ENCODE measurements at places on chromosomes 11 and 22. TPM values are rescaled to one million over a fixed set of nuclear protein-coding genes. Genes with fewer than 3 reads are reported as not detected.

TMEM132A gene
- 193 TPM for total RNA-seq

NUCB2 gene
- 49.2 TPM for total RNA-seq

OR52I1 gene
- not detected for total RNA-seq

DRD4 gene
- 2.1 TPM for total RNA-seq

KIRREL3 gene
- total RNA-seq, result 0.31 TPM

ISX gene
- 2.6 TPM for total RNA-seq

GRCh38 chr22:19522881-19523239 lies 1.4 kb downstream of the CLDN5 start:
- H3K27me3 ChIP-seq, result peaks cover 59% of the 10 kb centered on the region
- H3K4me3 ChIP-seq, result peak overlapping the region; percentile 47
- no peaks in the 10 kb centered on the region for H3K36me3 ChIP-seq
- no peak overlapping the region for H3K27ac ChIP-seq
- DNase-seq, result no peak

GRCh38 chr22:28769394-28770085 lies 3.0 kb upstream of the CCDC117 start:
- no peak for DNase-seq
- H3K27ac ChIP-seq, result no peak overlapping the region
- H3K4me1 ChIP-seq, result peaks cover 7% of the 10 kb centered on the region
- H3K4me3 ChIP-seq, result no peak overlapping the region
- H3K36me3 ChIP-seq, result peaks cover 6% of the 10 kb centered on the region

DNA sequence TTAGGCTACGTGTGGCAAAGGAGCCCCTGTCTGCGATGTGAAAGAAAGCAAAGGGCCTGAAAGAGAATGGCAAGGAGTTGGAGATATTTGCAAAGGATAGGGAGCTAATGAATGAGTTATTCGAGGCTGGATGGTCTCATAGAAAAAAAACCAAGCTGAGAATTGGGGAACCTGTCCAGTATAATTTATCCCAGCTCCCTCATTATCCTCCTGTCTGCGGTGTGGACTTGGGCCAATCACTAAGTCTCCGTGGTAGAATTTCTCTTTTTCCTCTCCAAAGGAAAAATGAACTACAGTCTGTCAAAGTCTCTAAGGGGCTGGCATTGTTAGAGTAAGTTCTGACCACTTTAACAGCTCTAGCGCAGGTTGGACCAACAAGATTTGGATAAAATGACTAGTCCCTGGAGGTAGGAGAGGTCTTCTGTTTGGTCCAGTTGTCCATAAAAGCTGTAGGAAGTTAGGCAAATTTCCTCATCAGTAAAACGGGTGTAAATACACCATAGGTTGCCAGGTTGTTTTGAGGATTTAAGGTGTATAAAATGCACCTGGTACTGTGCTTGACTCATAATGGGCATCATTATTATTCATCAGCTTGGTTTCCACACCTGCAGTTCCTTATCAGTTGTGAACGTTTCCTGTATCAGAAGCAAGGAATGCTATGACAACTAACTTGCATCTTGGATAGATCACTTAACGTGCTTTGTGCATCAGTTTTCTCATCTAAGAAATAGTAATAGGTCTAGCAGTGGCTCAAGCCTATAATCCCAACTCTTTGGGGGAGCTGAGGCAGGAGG lies 10.3 kb upstream of the CDON start:
- H3K27ac ChIP-seq, result peak overlapping the region; percentile 60
- no peak overlapping the region for H3K4me3 ChIP-seq
- DNase-seq, result no peak
- H3K27me3 ChIP-seq, result no peaks in the 10 kb centered on the region
- H3K4me1 ChIP-seq, result peaks cover 25% of the 10 kb centered on the region

- H3K27me3 ChIP-seq, result peaks cover 64% of the 10 kb centered on the region
- no peak within 1 kb of the TSS for H3K27ac ChIP-seq
- H3K4me1 ChIP-seq, result peaks cover 11% of the 10 kb centered on the region
- no peaks in the 10 kb centered on the region for H3K36me3 ChIP-seq
- peak within 1 kb of the TSS; percentile 71 for H3K4me3 ChIP-seq
These were observed at the start of gene PHLDA2 for GRCh38 chr11:2928605-2929530. Gene PHLDA2 (minus strand): TSS chr11:2929420. CDS start chr11:2929364, 56 bp downstream.

DNA sequence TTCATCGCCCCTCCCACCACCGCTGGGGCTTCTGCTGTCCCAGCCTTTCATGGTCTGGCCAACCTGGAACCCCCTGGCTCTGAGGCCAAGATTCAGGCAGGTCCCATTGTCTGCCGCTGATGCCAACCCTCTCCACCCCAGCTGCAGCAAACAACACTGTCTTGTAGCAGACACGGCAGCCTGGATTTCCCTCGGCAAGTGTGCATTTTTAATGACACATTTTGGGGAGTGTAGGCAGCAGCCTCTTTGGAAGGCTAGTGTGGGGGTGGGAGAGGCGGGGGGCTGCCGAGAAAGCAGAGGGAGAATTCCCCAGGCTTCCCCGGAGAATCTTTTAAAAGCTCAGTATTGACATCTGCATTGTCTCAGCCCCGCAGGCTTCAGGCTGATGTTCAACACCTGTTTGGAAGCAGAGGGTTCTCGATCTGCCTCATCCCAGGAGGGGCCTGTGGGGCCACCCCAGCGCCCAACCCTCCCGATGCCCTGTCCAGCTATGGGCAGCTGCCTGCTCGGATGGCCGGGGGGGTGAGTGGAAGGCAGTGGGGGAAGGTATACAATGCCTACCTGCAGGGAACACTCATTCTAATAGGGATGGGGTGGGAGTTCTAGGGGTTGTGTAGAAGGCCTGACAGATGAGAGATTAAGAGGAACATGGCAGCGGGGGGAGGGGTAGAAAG lies 41.5 kb downstream of the NECTIN1 start:
- no peaks in the 10 kb centered on the region for H3K27me3 ChIP-seq
- peaks cover 68% of the 10 kb centered on the region for H3K4me1 ChIP-seq
- H3K36me3 ChIP-seq, result no peaks in the 10 kb centered on the region
- H3K27ac ChIP-seq, result peak overlapping the region; percentile 64
- no peak for DNase-seq

DNA sequence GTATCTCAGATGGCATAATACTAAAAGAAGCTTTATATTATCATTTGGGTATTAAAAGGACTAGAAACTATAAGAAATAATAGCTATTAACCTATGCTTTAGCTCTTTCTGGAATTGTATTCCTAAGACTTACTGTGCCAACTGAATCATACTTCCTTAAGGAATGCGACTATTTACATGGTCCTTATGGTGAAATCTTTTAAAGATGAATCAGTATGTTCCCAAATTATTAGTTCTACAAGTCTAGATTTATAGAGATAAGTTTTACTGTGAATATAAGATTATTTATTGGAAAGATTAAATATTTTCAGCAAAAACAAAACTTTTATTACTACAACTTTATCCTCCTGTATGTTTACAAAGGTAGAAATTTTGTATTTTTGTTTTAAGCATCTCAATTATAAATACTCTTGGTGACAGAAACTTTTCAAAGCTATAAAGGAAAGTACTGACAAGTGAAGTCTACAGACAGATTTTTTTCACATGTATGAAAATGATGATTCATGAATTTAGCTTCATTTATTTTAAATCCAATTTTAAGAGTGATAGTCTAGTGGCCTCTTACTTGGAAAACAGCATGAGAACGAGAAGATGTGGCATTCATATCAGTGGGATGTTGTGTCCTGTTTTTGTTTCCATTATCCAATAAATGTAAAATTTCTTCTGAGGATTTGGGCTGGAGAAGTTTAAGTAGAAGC lies 17.8 kb downstream of the KIF18A start:
- H3K36me3 ChIP-seq, result peaks cover 10% of the 10 kb centered on the region
- no peak overlapping the region for H3K4me3 ChIP-seq
- H3K4me1 ChIP-seq, result no peaks in the 10 kb centered on the region
- DNase-seq, result no peak
- no peak overlapping the region for H3K27ac ChIP-seq
- no peaks in the 10 kb centered on the region for H3K27me3 ChIP-seq

- DNase-seq, result no peak
These were observed 544.4 kb downstream of the OPCML start for GRCh38 chr11:132987936-132988335.
